Kidney (tissue), 22 donors: ENCODE measurements at places on chromosomes 7 and 10. TPM values are rescaled to one million over a fixed set of nuclear protein-coding genes. Genes with fewer than 3 reads are reported as not detected.

- peak; percentile 25 for DNase-seq
Measured at GRCh38 chr7:156943091-156944041, 6.1 kb upstream of the NOM1 start.

CELF2 gene
- 1.7 TPM for polyA plus RNA-seq

- no peak for DNase-seq
Measured at GRCh38 chr10:5570007-5570655, 45.4 kb downstream of the CALML3 start.

GRCh38 chr7:18778594-18778993 is 283.0 kb downstream of the HDAC9 start:
- DNase-seq: no peak

GRCh38 chr10:67036808-67037207 is 111.0 kb downstream of the LRRTM3 start:
- DNase-seq: no peak

LRIT2 gene
- not detected for polyA plus RNA-seq

- DNase-seq: peak; percentile 81
Measured at GRCh38 chr7:23696916-23697441, 13.0 kb upstream of the STK31 start.

- DNase-seq: no peak
Measured at GRCh38 chr10:72126184-72126871, 38.0 kb upstream of the SPOCK2 start.

DNA sequence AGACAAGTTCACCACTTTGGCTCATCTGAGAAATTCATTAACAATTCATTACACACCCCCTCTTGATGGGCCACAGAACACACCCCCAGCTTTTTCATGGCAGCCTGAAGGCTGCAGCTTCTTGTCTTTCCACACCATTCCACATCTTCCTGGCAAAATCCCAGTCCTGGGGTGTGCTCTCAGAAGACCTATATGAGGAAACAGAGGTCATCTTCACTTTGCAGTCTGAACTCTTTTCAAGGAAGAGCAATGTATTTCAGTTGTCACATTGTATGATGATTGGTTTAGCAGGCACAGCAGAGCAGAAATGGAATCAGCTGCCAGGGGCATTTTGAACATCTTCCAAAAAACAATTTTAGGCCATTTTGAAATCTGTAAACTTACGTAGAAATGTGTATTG is 7.8 kb upstream of the LRRC27 start:
- DNase-seq: no peak

GRCh38 chr7:49486974-49487829 is 286.2 kb upstream of the VWC2 start:
- DNase-seq: no peak

NUTM2E gene
- 0.22 TPM for polyA plus RNA-seq

- DNase-seq: no peak
Measured at GRCh38 chr7:138021889-138022288, 20.0 kb upstream of the CREB3L2 start.

DNA sequence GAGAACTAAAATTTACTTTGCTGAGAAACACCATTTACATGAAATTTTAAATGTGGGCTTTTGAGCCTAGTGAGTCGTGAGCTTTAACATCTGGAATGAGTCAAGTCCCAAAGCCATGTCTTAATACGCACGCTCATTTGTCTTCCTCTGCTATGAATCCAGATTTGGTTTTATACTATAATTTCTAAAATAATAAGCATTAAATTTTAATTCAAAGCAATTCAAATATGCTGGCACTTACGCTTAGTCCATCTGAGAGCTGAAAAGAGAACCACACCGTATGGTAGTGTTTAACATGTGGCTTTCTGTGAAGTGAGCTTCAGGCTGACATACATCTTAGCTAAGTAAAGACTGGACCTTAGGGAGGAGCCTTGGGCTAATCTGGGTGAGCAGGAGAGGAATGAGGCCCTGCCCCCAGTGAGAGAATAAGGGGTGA is 52.2 kb downstream of the CUBN start:
- DNase-seq: peak; percentile 33

CYP3A5 gene
- polyA plus RNA-seq: 7.6 TPM

FLNC gene
- 2.8 TPM for polyA plus RNA-seq

DNA sequence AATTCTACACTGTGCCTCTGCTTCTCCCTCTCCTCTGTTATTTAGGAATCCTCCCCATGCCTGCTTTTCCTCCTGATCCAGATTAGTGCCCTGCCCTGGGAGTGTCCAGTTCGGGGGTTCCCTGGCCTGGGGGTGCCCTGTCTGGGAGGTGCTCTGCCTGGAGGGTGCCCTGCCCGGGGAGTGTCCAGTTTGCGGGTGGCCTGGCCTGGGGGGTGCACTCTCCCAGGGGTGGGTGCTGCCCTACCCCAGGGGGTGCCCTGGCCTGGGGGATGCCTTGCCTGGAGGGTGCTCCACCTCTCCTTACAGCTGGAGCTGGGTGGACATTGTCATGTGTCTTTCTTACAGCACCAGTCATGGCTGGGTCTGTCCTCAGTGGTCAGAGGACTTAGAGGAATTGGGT is 20.2 kb downstream of the RAMP3 start:
- DNase-seq: peak; percentile 58

DNA sequence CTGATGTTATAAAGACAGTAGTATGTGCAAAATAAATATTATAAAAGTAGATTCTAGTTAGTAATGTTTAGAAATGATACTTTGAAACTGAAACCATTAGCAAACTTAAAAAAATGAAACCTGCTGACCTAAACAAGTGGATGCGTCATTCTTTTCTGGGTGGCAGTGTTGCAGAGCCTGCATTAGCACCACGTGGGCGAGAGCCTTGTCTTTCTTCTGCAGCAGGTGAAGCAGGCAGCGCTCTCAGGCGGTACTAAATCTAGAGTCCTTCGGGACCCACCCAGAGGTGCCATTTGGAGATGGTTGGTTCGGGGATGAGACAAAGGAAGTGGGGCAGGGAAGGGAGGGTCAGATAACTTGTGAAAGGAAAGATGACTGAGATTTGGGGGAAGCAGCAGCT is 759.1 kb upstream of the IGFBP3 start:
- DNase-seq: no peak

GRCh38 chr10:84540617-84541288 is 212.4 kb downstream of the CCSER2 start:
- peak; percentile 72 for DNase-seq

- DNase-seq: no peak
Measured at GRCh38 chr7:130145424-130146100, 59.6 kb downstream of the TMEM209 start.
